ENCODE measurements at places on chromosomes 16 and 17. TPM values are rescaled to one million over a fixed set of nuclear protein-coding genes. Genes with fewer than 3 reads are reported as not detected.

DNA sequence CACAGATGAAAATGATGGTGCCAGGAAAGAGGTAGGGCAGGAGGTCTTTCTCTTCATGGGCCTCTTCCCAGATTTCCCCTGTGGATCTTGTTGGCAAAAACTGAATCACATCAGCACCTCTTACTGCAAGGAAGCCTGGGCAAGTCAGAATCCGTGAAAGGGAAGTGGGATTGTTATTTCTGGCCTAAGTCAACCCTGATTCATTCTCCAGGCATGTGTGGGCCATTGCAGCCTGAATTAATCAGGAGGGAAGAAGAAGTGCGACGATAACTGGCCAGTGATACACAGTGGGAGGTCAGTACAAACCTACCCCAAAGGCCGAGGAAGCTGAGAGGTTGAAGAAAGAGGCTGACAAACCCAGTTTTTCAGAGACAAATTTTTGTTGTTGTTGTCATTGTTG lies 17.9 kb upstream of the NSMCE1 start:
- H3K27me3 ChIP-seq = no peaks in the 10 kb centered on the region
- H3K4me1 ChIP-seq = peaks cover 50% of the 10 kb centered on the region
- no peak overlapping the region for H3K4me3 ChIP-seq
- H3K27ac ChIP-seq = no peak overlapping the region

DNA sequence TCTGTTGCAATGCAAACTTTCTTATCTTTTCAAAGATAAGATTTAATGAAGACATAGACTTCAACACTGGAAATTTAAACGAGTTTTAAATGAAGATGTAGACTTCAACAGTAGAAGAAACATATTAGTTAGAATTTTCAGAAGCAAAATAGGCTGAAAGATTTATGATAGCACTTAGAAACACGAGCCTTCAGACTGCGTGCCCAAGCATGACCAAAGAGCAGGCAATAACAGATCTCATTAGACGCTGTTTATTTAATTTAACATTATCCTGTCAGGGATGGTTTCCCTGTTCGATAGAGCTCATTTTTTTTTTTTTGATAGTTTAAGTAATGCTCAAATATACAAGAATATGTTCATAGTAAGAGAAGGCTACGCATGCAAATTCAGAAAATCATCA lies 604.7 kb upstream of the SOX9 start:
- H3K27ac ChIP-seq = no peak overlapping the region
- no peak overlapping the region for H3K4me3 ChIP-seq
- H3K36me3 ChIP-seq = no peaks in the 10 kb centered on the region
- DNase-seq = no peak
- H3K27me3 ChIP-seq = no peaks in the 10 kb centered on the region

- H3K36me3 ChIP-seq = no peaks in the 10 kb centered on the region
- no peak overlapping the region for H3K27ac ChIP-seq
- H3K27me3 ChIP-seq = no peaks in the 10 kb centered on the region
- DNase-seq = no peak
- no peak overlapping the region for H3K4me3 ChIP-seq
These were observed 1.1 kb downstream of the CCL3 start for GRCh38 chr17:36088670-36089338.

DNA sequence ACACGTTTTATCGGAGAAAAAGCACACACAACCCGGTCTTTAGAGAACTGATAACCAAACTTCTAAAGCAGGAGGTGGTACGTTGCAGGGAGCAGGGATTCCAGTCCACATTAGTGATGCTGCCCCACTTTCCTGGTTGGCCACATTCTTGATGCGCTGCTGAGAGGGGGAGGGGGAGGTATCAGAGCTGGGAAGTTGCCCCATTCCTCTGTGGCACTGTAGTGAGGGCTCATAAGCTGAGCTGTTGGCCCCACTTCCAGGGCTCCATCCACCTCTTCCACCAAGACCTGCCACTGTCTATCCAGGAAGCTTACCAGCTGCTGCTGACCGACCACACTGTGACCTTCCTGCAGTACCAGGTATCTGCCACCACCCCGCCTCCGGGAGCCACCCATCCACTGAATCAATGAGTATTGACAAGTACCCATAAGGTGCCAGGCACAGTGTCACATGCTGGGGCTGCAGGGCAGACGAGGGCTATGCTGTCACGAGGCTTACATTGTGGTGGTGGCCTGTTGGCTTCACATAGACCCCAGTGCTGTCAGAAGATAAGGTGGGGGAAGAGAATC lies 1.1 kb downstream of the TSEN54 start:
- peaks cover 8% of the 10 kb centered on the region for H3K36me3 ChIP-seq
- H3K27ac ChIP-seq = peak overlapping the region; percentile 71
- H3K27me3 ChIP-seq = no peaks in the 10 kb centered on the region
- H3K4me3 ChIP-seq = peak overlapping the region; percentile 74
- H3K4me1 ChIP-seq = peaks cover 23% of the 10 kb centered on the region
- DNase-seq = no peak

DNA sequence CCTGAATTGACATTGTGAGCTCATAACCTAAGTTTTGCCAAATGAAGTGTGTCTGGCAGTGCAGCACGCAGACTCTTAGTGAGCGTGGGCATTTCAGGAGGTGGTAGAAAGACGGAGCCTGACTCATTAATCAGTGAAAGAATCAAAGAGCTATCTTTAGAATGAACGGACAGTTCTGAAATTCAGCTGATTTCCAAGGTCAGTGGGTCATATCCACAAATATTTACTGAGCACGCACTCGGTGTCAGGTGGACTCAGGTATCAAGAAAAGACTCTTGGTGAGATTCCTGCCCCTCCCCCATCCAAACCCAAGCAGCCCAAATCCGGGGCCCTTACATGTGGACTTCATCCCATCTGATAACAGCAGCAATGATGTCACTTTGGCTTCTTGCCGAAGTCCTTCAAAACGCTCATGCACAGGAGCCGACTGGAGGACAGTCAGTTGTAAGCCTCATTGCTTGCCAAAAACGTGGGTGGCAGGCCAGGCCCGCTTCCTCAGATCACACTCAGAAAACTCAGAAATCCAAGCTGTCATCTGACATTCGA lies 185.8 kb downstream of the HS3ST3A1 start:
- no peak overlapping the region for H3K27ac ChIP-seq
- H3K4me1 ChIP-seq = no peaks in the 10 kb centered on the region
- H3K36me3 ChIP-seq = no peaks in the 10 kb centered on the region
- H3K4me3 ChIP-seq = no peak overlapping the region
- no peak for DNase-seq
- no peaks in the 10 kb centered on the region for H3K27me3 ChIP-seq

DNA sequence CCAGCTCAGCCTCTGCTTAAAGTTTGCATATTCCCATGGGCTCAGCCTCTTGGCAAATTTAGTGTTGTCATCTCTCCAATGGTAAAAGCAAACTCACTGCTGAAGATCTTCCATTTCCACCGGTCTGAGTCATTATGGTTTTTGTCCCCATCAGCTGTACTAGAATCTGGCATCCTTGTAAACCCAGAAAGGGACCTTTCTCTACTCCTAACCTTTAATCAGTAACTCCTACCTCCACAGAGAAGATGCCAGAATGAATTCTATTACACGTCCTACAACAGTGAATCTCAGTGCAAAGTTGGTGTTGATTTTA lies 45.8 kb downstream of the ZNF652 start:
- no peak overlapping the region for H3K4me3 ChIP-seq
- no peak for DNase-seq
- H3K36me3 ChIP-seq = peaks cover 15% of the 10 kb centered on the region

DNA sequence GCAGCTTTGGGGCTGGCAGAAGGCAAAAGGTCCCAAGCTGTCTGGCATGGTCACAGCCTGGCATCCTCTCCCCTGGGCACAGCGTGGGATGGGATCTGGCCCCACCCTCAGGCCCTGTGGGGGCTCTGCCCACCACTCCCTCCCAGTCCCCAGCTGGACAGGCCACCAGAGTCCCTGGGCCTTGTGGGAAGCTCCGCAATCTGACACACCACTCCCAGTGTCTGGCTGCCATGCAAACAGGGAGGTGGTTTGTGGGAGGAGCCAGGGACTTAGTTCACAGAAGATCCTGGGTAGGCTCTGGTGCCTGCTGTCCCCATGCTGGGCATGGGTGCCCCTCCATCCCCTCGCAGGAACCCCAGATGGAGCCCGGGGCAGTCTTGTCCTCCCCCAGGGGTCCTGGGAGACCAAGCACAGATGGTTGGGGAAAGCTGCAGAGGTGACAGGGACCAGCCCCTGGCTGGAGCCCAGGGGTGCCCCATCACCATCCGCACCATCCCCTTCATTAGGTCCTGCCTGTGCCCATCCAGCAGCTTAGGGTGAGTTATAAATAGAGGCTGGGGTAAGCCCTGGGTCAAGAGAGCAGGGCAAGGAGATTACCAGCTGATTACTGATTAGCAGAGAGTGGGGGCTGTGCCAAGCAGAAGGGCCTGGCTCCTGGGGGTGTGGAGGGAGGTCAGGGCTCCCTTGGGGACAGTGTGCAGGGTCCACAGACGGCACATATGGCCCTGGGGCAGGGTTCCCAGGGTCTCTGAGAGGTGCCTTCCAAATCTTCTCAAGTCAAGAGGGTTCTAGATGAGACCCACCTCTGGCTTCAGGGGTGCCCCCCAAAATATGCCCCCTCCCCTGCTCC lies 6.2 kb downstream of the FSCN2 start:
- no peak overlapping the region for H3K4me3 ChIP-seq
- no peaks in the 10 kb centered on the region for H3K27me3 ChIP-seq
- DNase-seq = no peak
- H3K36me3 ChIP-seq = peaks cover 5% of the 10 kb centered on the region
- no peak overlapping the region for H3K27ac ChIP-seq

DNA sequence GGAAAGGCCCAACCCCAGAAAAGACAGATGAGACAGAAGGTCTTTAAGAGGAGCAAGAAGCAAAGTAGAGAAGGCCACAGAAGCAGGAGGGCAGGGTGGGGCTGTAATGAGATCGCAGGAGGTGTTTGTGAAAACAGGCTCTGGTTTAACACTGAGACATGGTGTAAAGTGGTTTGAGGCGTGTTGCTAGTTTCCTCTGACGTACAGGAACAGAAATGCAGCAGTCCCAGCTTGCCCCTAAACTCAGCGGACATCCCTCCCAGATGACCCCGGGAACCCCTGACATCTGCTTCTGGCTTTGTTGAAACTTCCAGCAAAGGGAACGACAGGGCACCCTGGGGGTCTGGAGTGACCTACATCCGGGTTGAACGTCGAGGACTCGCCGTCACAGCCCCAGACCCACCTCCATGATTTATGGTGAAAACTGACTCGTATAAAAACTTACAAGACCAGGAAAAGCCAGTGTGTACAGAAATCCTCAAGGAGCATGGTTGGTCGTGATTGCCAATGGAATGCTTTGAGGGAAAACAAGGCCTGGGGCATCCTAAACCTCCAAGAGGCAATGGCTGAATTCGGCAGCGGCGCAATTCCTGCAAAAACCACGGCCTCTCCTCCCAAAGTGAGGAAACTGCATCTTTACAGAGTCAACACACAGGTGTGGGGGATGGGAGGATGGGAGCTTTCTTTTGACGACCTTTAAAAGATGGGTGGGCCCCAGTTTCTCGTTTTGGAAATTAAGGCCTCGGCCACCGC lies 25.8 kb downstream of the LITAF start:
- peak; percentile 91 for DNase-seq
- no peaks in the 10 kb centered on the region for H3K27me3 ChIP-seq
- H3K4me3 ChIP-seq = peak overlapping the region; percentile 56
- peaks cover 85% of the 10 kb centered on the region for H3K4me1 ChIP-seq
- H3K36me3 ChIP-seq = peaks cover 7% of the 10 kb centered on the region

- H3K36me3 ChIP-seq = peaks cover 25% of the 10 kb centered on the region
- no peak overlapping the region for H3K27ac ChIP-seq
- no peak for DNase-seq
These were observed 24.6 kb downstream of the HIGD1B start for GRCh38 chr17:44872131-44872768.

DNA sequence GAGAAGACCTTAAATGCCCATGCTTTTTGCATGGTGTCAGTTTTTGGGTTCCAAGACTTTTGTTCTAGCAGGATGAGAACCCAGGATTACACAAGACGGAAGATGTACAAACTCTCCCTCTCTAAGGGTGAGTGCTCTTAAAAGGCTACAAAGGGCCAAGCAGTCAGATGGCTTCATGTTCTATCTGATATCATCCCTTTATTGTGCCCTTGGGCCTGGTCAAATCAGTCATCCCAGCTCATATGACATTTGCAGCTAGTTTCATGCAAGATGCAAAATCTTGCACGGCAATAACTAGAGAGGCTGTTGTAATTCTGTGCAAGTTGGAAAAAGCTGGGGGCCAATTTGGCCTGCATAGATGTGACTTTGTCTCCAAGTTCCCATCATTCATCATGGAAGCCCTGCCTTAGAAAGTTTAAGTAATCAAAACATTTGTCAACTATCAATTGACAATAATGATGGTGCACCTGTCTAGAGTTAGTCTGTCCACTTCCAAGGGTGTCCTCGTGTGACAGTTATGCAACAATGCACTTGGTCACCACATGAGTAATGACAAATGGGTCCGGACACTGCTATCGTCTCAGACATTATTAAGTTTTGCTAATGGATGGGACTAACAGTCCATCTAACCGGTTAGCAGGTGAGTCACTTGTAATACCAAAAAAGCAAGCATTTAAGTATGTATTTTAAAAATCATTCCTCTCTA lies 58.6 kb upstream of the ZFHX3 start:
- no peaks in the 10 kb centered on the region for H3K4me1 ChIP-seq
- H3K4me3 ChIP-seq = no peak overlapping the region
- DNase-seq = no peak
- no peak overlapping the region for H3K27ac ChIP-seq
- no peaks in the 10 kb centered on the region for H3K36me3 ChIP-seq

- no peaks in the 10 kb centered on the region for H3K36me3 ChIP-seq
- no peak overlapping the region for H3K4me3 ChIP-seq
- DNase-seq = no peak
- no peaks in the 10 kb centered on the region for H3K27me3 ChIP-seq
These were observed 7.7 kb downstream of the USP6 start for GRCh38 chr17:5123343-5124124.

DNA sequence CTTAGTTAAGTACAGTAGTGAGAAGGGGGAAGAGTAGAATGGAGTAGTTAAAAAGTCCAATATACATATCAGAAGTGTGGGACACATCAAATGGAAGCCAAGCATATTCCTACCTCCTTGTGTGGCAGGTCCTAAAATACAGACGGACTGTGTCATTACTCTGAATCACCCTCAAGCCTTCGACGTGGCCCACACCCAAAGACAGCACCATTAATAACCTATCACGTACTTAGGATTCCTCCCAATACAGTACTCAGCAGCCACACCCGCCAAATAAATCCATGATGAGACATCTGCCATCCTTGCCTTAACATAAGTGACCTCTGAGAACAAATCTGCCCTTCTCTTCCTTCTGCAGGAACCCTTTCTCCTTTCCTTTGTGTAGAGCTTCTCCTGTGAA lies 38.9 kb downstream of the UBE2G1 start:
- DNase-seq = no peak
- no peak overlapping the region for H3K27ac ChIP-seq
- no peak overlapping the region for H3K4me3 ChIP-seq
- H3K4me1 ChIP-seq = no peaks in the 10 kb centered on the region
- H3K36me3 ChIP-seq = no peaks in the 10 kb centered on the region

GRCh38 chr17:63442549-63443035 lies 3.5 kb downstream of the CYB561 start:
- peaks cover 25% of the 10 kb centered on the region for H3K4me1 ChIP-seq
- no peak overlapping the region for H3K27ac ChIP-seq
- no peak overlapping the region for H3K4me3 ChIP-seq

Gene KRT31
- not detected for total RNA-seq

Gene MEFV
- 38.1 TPM for total RNA-seq

Gene AOC2
- total RNA-seq = 2.5 TPM

Gene TRPV2
- total RNA-seq = 95.1 TPM

Gene NPIPB6
- 5.6 TPM for total RNA-seq
